ENCODE measurements at places on chromosomes 1 and 21.

GRCh38 chr1:202264300-202264699, 70.7 kb downstream of the LGR6 start:
- DNase-seq, result peak; percentile 28

DNA sequence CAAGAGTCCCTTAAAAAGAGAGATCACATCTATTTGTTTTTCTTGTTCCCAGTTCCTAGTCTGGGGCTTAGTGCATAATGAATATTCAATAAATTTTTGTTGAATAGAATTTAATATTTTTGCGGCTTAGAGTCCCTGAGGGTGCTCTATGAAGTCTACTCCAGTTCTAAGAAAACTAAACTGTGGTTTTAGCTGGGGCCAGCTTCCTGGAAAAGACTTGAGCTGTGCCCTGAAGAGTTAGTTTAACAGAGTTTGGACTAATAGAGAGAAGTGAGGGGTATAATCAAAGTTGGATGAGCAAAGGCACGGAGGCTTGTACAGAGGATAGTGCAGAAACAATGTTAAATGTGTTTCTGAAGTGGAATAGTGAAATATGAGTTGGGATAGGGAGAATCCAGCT, 168.9 kb downstream of the FASLG start:
- no peak for DNase-seq

- DNase-seq, result no peak
These were observed 44.1 kb downstream of the GON4L start for GRCh38 chr1:155812878-155813277.

GRCh38 chr1:20477348-20478056, 8.5 kb downstream of the CAMK2N1 start:
- DNase-seq, result no peak

- no peak for DNase-seq
These were observed 88.9 kb downstream of the CD58 start for GRCh38 chr1:116481934-116482333.
